ENCODE measurements at places on chromosomes 12 and 14.
A peak's percentile ranks its signal among the peaks of the same experiment; 100 is the strongest.

- no peaks in the 10 kb centered on the region for H3K27me3 ChIP-seq
- H3K36me3 ChIP-seq, result no peaks in the 10 kb centered on the region
- H3K4me3 ChIP-seq, result no peak overlapping the region
- no peak overlapping the region for H3K27ac ChIP-seq
Observed at GRCh38 chr12:82008251-82008650, 249.1 kb upstream of the PPFIA2 start.

DNA sequence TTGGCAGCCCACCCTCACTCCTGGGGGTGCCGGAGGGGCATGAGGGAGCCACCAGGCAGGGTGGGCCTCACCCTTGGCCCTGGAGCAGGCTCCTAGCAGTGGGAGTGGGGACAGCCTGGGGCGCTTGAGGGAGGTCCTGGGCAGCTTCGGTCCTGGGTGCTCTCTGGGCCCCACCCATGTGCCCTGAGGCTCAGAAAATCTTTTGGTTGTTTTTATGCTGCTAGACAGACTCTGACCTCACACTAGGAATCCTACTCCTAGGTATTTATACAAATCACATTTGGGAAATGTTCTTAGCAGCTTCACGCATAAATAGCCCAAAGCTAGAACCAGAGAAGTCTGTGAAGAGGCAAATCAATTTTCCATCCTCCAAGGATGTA, 10.9 kb upstream of the ULK1 start:
- H3K27me3 ChIP-seq, result no peaks in the 10 kb centered on the region
- no peaks in the 10 kb centered on the region for H3K4me1 ChIP-seq
- no peak for DNase-seq
- H3K36me3 ChIP-seq, result no peaks in the 10 kb centered on the region

GRCh38 chr12:23893611-23894010, 55.9 kb downstream of the SOX5 start:
- H3K27ac ChIP-seq, result no peak overlapping the region
- H3K4me1 ChIP-seq, result no peaks in the 10 kb centered on the region
- H3K27me3 ChIP-seq, result no peaks in the 10 kb centered on the region
- DNase-seq, result no peak
- no peaks in the 10 kb centered on the region for H3K36me3 ChIP-seq
- H3K4me3 ChIP-seq, result no peak overlapping the region

- H3K27ac ChIP-seq, result no peak overlapping the region
- no peak overlapping the region for H3K4me3 ChIP-seq
- no peaks in the 10 kb centered on the region for H3K36me3 ChIP-seq
- no peaks in the 10 kb centered on the region for H3K4me1 ChIP-seq
- no peak for DNase-seq
Observed at GRCh38 chr14:96164861-96165490, 39.7 kb upstream of the BDKRB2 start.

DNA sequence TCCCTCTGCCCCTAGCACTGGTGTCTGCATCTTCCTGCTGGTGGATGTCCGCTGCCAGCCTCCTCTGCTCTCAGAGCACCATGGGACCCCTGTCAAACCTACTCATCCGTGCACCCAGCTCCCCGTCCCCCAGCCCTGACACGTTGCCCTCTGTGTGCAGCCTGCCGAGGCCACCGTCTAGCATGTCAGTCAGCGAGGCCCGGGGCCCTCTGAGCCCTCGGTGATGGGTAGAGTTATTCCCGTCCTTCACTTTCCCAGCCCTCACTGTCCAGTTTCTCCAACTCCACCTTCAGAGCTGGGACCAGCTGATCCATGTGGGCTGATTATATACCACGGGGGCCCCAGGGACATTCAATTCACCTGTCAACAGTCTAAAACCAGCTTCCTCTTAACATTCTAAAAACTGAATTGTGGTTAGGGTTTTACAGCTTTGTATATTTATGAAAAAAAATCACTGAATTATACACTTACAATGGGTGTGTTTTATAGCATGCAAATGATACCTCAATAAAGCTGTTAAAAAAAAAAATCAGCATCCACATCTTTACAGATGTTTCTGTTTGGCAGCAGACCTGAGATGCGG, 61.3 kb downstream of the CCDC88C start:
- peak overlapping the region; percentile 99 for H3K27ac ChIP-seq
- no peaks in the 10 kb centered on the region for H3K36me3 ChIP-seq
- H3K4me1 ChIP-seq, result peaks cover 70% of the 10 kb centered on the region
- peak overlapping the region; percentile 37 for H3K4me3 ChIP-seq

DNA sequence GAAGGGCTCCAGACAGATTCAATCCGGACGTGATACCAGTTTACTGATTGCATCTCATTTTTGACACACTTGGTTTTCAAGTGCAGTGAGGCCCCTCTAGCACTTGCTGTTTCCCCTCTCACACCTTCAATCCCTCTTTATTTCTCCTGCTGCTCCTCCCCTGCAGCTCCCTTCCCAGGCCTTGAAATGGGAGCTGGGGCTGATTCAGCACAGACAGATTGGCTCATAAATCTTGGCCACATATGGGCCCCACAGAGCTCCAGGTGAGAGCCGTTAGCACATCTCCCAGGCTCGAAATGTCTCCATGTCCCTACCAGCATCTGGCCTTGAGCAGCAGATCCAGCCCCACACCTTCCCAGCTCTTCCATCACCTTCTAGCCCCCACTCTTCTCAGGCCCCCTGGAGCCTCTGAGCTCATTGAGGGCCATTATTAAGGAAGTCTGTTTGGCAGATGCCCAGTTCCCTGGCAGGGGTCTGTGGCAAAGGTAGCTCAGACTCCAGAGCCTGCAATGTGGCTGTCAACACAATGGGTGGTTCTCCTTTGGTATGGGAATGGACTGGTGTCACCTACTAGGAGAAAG, 220.3 kb upstream of the FKBP4 start:
- no peak overlapping the region for H3K27ac ChIP-seq
- no peaks in the 10 kb centered on the region for H3K27me3 ChIP-seq
- DNase-seq, result no peak

Data from MM.1S (cell line).